ENCODE measurements at places on chromosomes 4 and X. TPM values are rescaled to one million over a fixed set of nuclear protein-coding genes. Genes with fewer than 3 reads are reported as not detected.

The MAOB gene
- 57.5 TPM for polyA plus RNA-seq

GRCh38 chrX:123961268-123962005 lies at the start of gene STAG2:
TSS of gene STAG2 (plus strand) at chrX:123961706. CDS start at chrX:124022628, 60,922 bp downstream.
- no peak for DNase-seq

- DNase-seq, result no peak
These were observed 144.2 kb downstream of the PDLIM5 start for GRCh38 chr4:94595880-94596483.

DNA sequence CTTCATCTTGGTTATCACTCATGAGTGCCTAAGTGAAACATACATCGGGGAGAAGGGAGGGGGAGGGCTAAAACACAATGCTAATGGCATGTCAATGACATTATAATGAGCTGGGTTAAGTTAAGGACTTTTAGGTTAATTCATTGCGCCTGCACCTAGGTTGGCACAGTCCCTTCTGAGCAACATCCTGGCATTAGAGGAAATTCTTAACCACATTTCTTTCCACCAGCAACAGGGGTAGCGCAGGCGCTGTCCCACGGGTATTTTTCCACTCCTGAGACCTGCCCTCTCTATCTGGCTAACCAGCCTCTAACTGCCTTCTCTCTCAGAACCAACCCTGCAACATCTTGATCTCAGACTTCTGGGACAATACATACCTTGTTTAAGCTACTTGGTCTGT lies 39.0 kb upstream of the PROM1 start:
- no peak for DNase-seq

DNA sequence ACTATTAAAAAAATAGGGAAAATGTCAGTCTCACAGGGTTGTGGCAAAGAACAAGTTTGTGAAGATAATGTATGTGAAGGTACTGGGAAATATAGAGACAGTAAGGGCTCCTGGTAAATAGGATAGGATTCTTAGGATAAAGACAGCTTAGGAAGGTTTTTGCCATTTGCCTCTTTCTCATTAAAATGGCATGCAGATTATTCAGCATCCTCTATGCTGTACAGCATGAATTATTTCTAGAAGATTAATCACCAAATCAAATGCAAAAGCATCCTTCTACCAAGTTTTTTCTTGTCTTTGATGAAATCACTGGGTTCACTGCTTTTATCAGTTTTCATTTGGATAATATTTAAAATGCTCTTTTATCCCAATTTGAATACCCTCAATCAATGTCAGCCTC lies 142.8 kb downstream of the NDST3 start:
- no peak for DNase-seq

The PPP1R2C gene
- not detected for polyA plus RNA-seq

All from right renal cortex interstitium (tissue), 3 donors.